ENCODE measurements at places on chromosomes 3 and 15.
A peak's percentile ranks its signal among the peaks of the same experiment; 100 is the strongest.

DNA sequence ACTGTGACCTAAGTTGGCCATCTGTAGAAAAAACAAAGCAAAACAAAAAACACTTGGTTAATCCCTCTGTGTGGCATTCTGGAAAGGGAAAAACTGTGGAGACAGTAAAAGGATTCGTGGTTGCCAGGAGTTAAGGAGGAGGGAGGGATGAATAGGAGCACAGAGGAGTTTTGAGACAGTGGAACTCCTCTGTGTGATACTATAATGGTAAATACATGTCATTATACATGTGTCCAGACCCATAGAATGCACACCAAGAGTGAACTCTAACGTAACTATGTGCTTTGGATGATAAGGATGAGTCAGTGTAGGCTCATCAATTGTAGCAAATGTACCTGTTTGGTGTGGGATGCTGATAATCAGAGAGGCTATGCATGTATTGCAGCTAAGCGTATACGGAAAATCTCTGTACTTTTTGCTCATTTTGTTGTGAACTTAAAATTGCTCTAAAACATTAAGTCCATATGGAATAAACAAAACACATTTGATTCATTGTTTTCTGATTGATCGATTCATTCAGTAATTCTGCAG lies 33.4 kb downstream of the RAP2B start:
- DNase-seq, result no peak

- no peak for DNase-seq
These were observed 101.6 kb downstream of the CGNL1 start for GRCh38 chr15:57477736-57478522.

- DNase-seq, result no peak
These were observed 95.3 kb downstream of the IGF2BP2 start for GRCh38 chr3:185729337-185730055.

DNA sequence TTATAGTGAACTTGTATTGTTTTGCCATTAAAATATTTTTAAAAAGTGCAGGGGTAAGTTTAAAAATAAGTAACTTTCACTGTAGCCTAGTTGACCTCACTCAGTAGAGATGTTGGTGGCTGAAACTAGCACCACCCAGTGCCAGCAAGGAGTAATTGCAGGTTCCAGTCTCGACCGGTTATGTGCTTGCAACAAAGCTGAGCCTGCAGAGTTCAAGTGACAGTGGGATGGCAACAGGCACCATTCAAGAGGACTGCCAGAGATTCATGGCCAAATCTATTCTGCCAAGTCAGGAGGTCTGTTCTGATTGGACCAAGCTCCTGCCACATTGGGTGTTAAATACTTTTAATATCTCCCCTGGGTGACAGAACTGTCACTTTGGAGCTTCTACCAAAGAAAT lies 2.7 kb downstream of the ADAMTS7 start:
- peak; percentile 5 for DNase-seq

DNA sequence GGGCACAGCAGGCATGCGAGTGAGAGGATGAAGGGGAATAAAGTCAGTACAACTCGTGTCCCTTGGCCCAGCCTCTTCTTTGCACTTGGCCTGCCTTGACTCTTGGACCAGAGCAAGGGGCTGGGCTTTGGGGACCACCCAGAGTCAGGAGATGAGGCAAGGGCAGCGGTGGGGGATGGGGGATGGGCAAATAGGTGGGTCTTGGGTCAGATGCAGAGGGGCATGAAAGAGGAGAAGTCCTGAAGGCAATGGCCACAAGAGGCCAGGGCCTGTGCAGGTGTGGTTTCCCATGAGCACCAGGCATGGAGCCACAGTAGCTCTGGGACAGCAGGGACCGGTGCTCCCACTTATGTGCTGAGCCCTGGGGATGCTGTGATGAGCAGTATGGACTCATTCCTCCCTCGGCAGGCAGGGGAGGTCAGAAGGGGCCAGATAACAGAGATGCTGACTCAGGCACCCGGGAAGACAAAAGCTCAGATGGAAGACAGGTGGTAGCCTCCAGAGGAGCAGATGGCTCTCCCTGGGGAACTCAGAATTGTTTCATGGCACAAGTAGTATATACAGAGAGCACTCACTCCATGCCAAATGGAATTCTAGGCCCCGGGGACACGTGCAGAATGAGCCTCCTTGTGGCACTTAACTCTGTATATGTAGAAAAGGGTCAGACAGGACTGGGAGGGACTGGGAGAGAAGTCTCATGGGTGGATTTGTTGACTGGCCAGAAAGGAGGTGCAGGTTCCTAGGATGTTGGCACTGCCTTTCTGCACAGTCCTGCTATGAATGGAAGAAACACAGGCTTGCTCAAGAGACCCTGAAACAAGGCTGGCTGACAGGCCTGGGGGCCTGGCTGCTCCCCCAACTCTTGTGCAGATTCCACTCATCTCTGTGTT lies 14.3 kb downstream of the ZBTB47 start:
- DNase-seq, result no peak

- no peak for DNase-seq
These were observed 648.4 kb downstream of the ZBBX start for GRCh38 chr3:166731701-166732100.

GRCh38 chr3:133477487-133477886 lies 77.6 kb downstream of the BFSP2 start:
- DNase-seq, result no peak

GRCh38 chr3:25386686-25387255 lies 41.3 kb upstream of the RARB start:
- DNase-seq, result no peak

GRCh38 chr15:39593656-39594445 lies 13.0 kb downstream of the THBS1 start:
- peak; percentile 64 for DNase-seq

GRCh38 chr15:92920595-92921161 lies 20.6 kb downstream of the CHD2 start:
- no peak for DNase-seq

DNA sequence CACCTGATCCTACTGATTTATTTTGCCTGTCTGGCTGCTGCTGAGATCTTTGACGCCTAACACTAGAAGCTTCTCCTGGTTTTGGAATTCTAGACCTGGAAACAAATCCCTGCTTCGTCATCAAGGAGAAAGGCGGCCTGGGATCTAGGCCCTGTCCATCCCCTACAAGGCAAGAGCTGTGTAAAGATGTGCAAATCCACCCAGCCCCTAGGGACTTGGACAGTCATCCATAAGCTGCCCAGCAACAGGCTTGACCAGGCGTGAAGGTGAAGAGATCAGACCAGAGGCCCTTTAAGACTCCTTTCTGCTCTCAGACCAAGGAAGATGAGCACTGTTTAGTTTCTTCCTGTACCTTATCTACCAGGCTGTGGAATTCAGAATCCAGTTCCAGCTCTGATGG lies 32.2 kb downstream of the SLC41A3 start:
- DNase-seq, result no peak

- no peak for DNase-seq
These were observed 29.4 kb downstream of the ABCC5 start for GRCh38 chr3:183988216-183988790.

- no peak for DNase-seq
These were observed 113.9 kb downstream of the OXNAD1 start for GRCh38 chr3:16378920-16379319.

GRCh38 chr15:45690581-45691260 lies 55.9 kb downstream of the SQOR start:
- DNase-seq, result no peak

DNA sequence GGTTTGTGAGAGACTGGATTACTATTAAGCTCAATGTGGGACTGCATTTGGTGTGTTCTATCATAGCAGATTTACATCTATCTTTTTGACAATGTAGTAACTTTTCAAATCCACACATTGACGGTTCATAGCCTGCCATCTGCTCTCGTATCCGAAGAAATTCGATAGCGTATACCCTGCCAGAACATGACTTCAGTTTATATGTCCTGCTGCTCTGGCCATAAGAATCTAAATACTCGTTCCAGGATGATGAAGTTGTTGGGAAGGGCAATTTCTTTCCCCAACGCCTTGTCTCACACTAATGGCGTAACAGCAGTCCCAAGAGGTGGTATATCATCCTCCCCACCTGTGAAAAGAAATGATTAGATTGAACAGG lies 180.0 kb downstream of the LSAMP start:
- DNase-seq, result no peak

GRCh38 chr3:171116824-171117395 lies 90.4 kb upstream of the SLC2A2 start:
- DNase-seq, result no peak

DNA sequence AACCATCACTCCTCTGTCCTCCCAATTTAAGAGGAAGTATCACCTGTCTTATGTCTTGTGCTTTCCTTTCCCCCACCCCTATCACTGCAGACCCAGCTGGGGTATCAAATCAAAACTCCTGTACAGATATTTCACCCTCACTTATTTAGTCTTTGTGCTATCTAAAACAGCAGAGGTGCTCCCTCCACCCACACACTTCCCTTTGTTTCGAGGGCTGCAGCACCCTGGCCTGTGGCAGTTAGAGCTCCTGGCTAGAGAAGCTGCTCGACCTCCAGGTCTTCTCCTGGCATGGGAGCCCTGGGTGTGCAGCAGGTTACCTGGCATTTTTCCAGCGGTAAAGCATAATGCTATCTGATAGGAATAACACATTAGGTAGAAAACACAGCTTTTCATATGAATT lies 181.4 kb upstream of the BCL6 start:
- DNase-seq, result no peak

DNA sequence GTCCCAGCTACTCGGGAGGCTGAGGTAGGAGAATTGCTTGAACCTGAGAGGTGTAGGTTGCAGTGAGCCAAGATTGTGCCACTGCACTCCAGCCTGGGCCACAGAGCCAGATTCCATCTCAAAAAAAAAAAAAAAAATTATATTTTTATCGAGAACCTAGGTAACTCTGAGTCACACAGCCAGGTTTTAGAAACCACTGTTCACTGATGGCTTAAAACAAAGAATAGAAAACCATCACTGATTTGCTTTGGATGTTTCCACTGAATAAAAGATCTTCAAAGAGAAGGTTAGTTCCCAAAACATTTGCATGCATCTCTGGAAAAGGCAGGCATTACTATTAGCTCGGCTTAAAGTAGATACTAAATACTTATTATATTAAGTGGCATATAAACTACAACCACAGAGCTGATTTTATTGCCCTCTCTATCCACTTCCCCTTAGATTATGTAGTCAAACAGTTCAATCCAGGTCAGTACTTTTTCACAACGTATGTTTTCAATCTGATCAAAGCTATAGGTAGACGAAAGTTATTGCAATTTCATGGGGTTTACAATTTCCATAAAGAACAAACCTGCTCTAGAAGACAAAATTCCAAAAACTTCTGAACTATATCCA lies 1.4 kb downstream of the B4GALT4 start:
- DNase-seq, result peak; percentile 19

GRCh38 chr3:152714507-152714906 lies 120.4 kb upstream of the P2RY1 start:
- no peak for DNase-seq

GRCh38 chr3:16300881-16301359 lies 35.9 kb downstream of the OXNAD1 start:
- peak; percentile 81 for DNase-seq

- no peak for DNase-seq
These were observed 405.1 kb downstream of the TUSC7 start for GRCh38 chr3:117114517-117115265.

- DNase-seq, result no peak
These were observed 4.1 kb upstream of the UNC13C start for GRCh38 chr15:53974121-53974520.

DNA sequence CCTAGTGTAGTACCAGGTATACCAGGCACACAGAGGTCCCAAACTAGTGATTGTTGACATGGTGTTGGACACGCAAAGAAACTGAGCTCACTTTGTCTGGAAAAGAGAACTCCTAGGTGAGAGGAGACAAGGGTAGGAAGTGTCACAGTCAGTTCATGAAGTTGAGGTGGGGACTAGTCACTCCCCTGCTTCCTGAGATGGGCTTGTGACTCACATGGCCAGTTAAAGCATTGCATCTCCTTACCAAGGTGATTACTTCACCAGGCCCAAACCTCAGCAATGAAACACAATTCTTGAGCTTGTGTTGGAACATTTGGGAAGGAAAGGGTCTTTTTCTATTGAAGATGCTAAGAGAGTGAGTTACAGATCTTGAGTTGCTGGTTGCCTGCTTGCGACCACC lies 49.2 kb upstream of the RAD18 start:
- no peak for DNase-seq

GRCh38 chr3:126118591-126118990 lies 34.7 kb upstream of the SLC41A3 start:
- DNase-seq, result no peak

DNA sequence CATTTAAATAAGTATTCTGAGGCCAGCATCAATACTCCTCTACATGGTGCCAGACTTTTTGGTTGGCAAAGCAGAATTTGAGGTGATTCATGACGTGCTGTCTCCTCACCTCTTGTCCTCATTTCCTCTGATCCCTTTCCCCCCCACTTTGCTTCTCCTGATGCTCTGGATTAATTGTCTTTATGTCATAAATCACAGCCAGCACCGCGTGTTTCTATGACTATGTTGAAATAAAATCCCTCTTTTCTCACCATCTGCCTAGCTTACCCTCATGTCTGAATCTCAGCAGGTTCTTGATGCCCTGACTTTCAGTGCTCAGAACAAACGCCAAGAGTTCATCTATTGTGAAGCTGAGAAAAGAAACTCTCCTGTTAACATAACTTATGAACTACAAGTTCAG lies 19.7 kb upstream of the PTPRG start:
- no peak for DNase-seq

DNA sequence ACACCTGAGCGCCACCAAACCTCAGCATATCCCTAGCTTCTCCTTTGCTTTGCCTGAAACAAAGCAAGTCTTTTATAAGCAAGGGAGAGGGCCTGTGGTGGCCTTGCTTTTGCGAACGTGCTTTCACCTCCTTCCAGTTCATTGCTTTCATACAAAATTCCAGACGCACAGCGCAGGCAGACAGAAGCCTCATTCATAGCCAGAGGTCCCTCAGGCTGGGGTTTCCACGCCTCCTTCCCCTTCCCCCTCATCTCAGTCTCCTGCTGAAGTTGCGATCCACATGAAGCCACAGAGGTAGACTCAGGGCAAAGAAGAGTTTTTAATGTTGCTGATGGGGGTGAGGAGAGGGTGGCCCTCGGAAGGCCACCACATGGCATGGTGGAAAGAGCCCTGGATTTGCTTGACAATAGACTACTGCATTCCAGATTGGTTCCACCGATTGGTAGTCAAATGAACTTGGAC lies 59.4 kb upstream of the FLNB start:
- DNase-seq, result no peak

- DNase-seq, result no peak
These were observed 6.6 kb downstream of the ACKR2 start for GRCh38 chr3:42815826-42816225.

DNA sequence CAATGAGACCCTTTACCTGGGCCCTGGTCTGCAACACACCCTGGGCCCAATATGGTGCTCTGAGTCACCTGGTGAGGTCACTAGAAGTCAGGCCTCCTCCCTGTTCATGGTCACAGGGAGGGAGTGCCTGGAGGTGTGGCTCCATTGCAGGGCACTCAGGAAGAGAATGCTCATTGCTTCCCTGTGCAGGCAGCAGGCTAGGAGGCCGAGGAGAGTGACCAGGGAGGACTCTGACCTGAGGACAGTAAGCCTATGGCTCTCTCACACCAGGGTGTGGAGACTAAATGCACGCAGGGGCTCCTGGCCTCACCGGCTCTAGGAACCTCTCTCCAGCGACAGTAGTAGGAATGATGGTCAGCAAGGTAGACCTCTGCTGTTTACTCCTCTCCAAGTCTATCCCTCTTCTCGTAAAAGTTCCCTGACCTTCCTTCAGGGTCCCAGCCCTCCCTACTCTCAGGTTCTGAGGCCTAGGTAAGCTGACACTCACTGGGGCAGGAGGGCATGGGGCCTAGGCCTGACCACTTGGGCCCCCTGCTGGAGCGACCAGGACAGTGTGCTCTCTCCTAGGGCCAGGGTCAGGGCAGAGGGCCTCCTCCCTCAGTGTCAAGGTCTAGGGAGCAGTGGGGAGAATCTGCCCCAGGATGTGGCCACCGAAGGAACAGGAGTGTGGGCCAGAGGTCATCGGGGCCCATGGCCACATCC lies 9.6 kb upstream of the SLCO2A1 start:
- DNase-seq, result no peak
